Hematopoietic multipotent progenitor cell (in vitro differentiated cells): ENCODE measurements at places on chromosomes 4 and X. TPM values are rescaled to one million over a fixed set of nuclear protein-coding genes. Genes with fewer than 3 reads are reported as not detected.

Gene CYLC1
- not detected for total RNA-seq

Gene RNF175
- total RNA-seq: not detected

Gene MGAT4D
- total RNA-seq: under 0.01 TPM

Gene PPEF1
- not detected for total RNA-seq

Gene PARM1
- under 0.01 TPM for total RNA-seq

Gene TRIM75
- total RNA-seq: not detected

Gene HS6ST2
- under 0.01 TPM for total RNA-seq

Gene ANKRD50
- 14.3 TPM for total RNA-seq
